CD8-positive, alpha-beta memory T cell (primary cell): ENCODE measurements at places on chromosomes 13 and 19. TPM values are rescaled to one million over a fixed set of nuclear protein-coding genes. Genes with fewer than 3 reads are reported as not detected.

GRCh38 chr19:33248954-33249613, 23.4 kb upstream of the SLC7A10 start:
- no peaks in the 10 kb centered on the region for H3K36me3 ChIP-seq
- no peak overlapping the region for H3K27ac ChIP-seq
- DNase-seq: no peak
- H3K27me3 ChIP-seq: no peaks in the 10 kb centered on the region

DNA sequence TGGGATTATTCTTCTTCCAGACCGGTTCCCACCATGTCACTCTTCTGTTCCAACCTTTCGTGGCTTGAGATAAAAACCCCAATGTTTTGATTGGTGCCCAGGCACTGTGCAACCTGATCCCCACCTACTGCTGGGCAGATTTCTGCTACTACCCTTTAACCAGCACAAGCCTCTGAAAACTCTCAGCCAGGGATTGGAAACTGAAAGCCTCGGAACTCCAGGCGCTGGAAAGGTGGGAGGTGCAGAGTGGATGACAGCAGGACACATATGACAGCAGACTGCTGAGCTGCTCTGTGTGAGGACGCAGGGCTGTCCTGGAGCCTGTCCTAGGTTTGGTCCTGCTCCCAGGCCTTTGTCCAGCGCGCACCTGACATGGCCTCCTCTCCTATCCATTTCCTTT, 68.5 kb upstream of the GTF3A start:
- H3K27ac ChIP-seq: no peak overlapping the region
- DNase-seq: no peak
- H3K4me3 ChIP-seq: no peak overlapping the region
- H3K36me3 ChIP-seq: no peaks in the 10 kb centered on the region

Gene GRIK5
- total RNA-seq: 0.39 TPM

Gene COG6
- 25.0 TPM for total RNA-seq

DNA sequence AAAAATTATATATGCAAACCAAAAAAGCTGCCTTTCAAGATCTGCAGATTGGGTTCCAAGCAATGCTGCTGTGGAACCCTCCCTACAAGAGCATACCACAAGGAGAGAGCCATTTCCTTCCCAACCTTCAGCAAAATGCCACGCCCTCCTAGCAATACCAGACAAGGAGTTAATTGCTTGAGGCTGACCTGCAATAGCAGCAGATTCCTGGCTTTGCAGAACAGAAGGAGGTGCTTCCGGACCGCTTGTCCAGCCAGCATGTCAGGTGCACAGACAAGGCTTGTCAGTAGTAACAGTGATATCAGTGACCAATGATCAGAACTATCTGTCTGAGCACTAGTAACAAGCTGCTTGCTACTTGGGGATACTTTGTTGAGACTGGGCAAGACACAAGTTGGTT, 301.6 kb downstream of the FGF14 start:
- DNase-seq: no peak
- no peaks in the 10 kb centered on the region for H3K36me3 ChIP-seq
- H3K4me1 ChIP-seq: no peaks in the 10 kb centered on the region
- H3K27me3 ChIP-seq: no peaks in the 10 kb centered on the region
- H3K27ac ChIP-seq: no peak overlapping the region
- no peak overlapping the region for H3K4me3 ChIP-seq

DNA sequence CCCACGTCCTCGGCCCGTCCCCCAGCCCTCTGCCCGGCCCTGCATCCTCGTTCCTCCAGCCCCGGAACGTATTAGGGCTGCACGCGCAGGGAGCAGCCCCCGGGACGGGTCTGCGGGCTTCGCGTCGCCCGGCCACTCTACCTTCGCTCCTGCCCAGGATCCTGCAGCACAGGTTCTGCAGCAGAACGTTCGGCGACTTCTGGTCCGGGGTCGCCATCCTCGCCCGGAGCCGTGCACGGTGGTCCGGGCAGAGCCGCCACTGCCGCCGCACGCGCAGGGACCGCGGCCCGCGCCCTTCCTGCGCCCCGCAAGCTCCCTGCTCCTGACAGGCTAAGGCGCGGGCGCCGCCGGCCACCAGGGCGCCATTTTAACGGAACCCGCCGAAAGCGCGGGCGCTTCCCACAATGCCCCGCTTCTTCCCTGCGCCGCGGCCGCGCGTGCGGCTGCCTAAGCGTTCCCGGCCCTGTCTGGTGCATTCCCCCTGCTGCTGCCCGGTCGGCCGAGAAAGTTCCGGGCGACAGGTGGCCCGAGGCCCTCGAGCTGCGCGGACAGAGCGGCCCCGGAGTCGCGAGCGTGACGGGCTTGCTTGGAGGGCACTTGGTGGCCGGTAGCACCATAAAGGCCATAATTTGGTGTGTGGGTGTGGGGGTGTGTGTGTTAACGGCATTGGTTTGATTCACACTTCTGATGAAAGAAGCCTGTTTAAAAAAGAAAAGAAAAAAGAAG, at the start of gene TUBGCP3:
Gene TUBGCP3, minus strand, starts transcription at position 390 of the 726 bp plus-strand sequence. Its CDS starts 173 bp downstream, at position 217.
- H3K27me3 ChIP-seq: no peaks in the 10 kb centered on the region
- no peaks in the 10 kb centered on the region for H3K36me3 ChIP-seq
- H3K4me1 ChIP-seq: peaks cover 21% of the 10 kb centered on the region
- peak within 1 kb of the TSS; percentile 89 for H3K4me3 ChIP-seq
